Tibial artery (tissue), 4 donors: ENCODE measurements at places on chromosomes 7 and 10.

DNA sequence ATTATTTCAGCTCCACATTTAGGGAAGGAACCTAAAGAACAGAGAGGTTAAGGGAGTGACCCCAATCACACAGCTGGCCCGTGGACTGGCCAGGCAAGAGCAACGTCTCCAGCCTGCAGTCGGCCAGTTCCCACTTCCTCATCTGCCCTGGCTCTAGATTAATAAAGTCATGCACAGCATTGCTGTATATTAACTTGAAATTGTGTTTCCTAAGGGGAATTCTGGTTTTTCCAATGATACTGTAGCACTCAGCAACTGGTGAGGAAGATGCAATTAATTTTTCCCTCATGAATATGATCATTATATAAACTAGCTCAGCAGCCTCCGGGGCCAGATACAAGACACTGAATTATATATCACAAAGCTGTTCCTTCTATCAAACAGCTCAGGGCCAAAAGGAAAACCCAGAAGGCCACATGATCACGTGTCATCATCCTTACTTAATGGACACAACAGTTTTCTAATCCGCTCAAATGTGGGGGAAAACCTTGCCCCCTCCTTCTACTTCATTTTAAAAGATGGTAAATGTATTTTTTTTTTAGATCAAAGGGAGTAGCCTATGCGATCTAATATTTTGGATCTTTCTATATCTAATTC, 295.3 kb upstream of the PRKCQ start:
- DNase-seq: no peak

- DNase-seq: no peak
These were observed 976.1 kb downstream of the REEP3 start for GRCh38 chr10:64497306-64497705.

DNA sequence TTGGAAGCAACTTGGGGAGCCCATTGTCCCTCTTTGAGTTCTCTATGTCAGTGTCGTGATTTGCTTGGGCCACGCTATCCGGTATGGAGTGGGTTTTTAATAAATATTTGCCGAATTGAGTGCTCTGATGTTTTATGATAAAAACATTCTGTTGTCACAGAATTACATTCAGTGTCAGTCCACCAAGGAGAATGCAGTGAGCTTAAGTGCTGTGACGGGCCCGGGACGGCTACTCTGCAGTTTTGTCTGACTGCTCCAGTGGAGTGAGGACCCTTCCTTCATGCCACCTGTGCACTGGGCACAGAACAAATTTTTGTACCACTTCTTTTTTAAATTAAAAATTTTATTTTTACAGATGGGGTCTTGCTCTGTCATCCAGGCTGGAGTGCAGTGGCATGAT, 76.0 kb downstream of the CARD11 start:
- no peak for DNase-seq

GRCh38 chr10:75740541-75740940, 309.1 kb downstream of the LRMDA start:
- DNase-seq: no peak

GRCh38 chr7:107122486-107122911, 46.3 kb upstream of the HBP1 start:
- no peak for DNase-seq

- peak; percentile 36 for DNase-seq
These were observed 537.1 kb upstream of the FOXK1 start for GRCh38 chr7:4144811-4145510.

GRCh38 chr10:58164517-58164916, 103.2 kb downstream of the IPMK start:
- no peak for DNase-seq

- DNase-seq: no peak
These were observed 17.2 kb upstream of the MYH16 start for GRCh38 chr7:99255463-99255862.

DNA sequence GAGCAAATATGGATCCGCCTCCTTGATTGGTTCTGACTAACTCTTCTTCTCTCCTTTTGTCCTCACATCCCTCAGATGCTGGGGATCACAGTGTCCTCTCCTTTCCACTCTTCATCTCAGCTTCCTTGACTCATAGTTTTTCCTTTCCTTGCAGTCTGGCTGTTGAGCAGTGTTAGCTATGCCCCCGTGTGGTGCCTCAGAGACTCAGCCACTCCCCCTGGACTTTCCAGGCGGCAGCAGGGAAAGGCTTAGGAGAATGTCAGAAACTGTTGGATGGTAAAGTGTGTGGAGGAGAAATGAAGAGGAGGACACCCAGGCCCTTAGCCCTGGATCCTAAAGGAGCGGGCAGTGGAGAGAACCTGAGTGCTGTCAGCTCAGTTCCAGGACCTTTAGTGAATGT, 267.5 kb downstream of the CELF2 start:
- DNase-seq: no peak

DNA sequence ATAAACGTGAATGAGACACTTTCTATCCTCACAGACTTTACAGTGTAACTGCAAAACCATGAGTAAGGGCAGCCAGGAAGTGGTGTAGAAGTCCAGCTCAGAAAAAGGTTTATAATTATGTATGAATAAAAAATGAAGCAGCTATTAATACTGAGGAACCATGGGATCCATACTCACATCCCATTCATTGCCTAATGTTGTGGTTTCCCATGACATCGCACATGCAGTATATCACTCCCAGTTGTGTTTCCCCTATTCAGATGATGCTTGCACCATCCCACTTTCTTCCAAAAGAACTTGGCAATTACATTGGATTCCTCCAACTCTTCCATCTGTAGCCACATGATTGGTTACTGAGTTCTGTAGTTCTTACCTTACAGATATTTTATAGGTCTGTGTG, 74.5 kb upstream of the SEMA3D start:
- no peak for DNase-seq

- no peak for DNase-seq
These were observed 20.0 kb downstream of the PDSS1 start for GRCh38 chr10:26717476-26717875.

- DNase-seq: no peak
These were observed 1.5 kb downstream of the ACTR3B start for GRCh38 chr7:152760854-152761748.
